Stimulated activated memory B cell treated with anti-CD40 and anti-IgM and Interleukin-4, amounts not matched to agents 10 μg/mL and 1 μg/mL and 100 μg/mL, for 72 hours (primary cell): ENCODE measurements at places on chromosomes 5 and 9.

- ATAC-seq, result no peak
Observed at GRCh38 chr5:106874531-106874930, 796.2 kb downstream of the EFNA5 start.

GRCh38 chr9:10208691-10209069 is 404.1 kb downstream of the PTPRD start:
- no peak for ATAC-seq

- no peak for ATAC-seq
Observed at GRCh38 chr9:92970467-92970923, 23.2 kb downstream of the FGD3 start.

DNA sequence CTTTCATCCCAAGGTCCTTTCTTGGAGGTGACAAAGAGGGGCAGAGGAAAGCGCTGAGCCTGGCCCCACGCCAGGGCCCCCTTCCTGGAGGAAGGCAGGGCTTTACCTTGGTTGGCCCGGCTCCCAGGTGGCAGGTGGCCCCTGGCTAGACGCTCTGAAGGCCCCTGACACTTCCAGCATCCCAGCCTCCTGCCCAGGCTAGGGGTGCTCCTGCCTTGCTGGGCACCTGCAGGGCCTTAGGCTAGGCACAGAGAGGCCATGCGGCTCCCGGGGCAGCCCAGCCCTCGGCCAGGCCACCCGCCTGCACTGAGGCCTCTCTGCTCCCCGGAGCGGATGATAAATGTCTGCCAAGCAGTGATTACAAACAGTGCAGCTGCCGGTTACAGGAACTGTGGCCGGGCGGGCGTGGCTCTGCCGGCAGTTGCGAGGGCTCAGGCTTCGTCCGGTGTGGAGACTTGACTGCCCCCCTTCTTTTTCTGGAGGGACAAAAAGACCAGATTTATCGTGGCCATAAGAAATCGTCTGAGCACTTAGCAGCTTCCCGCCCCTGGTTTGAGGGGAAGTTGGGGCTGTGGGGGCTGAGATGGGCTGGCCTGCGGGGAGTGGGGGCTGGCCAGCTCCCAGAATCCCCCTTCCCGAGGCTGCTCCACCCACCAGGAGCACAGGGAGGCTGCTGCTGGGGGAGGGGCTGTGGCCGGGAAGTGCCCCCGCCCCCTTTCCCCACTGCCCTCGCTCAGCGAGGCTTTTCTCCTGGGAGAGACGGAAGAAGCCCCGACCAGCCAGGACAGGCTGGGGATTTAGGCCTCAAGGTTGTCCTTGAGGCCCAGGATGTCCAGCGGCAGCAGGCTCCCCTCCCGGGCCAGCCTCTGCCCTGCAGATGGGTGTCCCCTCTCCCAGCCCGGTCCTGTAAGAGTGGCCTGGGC is 31.6 kb upstream of the UBAC1 start:
- no peak for ATAC-seq

DNA sequence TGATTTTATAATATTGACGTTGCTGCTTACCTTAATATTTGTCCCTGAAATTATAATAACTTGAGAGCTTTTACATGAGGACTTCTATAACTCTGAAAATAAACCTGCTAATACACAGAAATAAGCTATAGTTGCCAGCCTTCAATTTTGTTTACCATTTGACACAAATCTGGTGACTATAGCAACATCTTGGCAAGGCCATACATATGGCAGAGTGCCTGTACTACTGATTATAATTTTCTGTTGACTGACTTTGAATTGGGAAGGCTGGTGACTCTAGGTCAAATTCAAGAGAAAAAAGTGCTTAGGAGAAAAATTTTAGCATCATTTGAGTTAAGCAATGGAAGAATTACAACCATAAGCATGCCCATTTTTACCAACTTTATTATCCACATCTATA is 581.4 kb upstream of the PTPRD start:
- no peak for ATAC-seq

GRCh38 chr9:86713970-86714369 is 233.3 kb downstream of the GAS1 start:
- ATAC-seq, result no peak

- no peak for ATAC-seq
Observed at GRCh38 chr9:87442451-87442850, 55.2 kb upstream of the DAPK1 start.

DNA sequence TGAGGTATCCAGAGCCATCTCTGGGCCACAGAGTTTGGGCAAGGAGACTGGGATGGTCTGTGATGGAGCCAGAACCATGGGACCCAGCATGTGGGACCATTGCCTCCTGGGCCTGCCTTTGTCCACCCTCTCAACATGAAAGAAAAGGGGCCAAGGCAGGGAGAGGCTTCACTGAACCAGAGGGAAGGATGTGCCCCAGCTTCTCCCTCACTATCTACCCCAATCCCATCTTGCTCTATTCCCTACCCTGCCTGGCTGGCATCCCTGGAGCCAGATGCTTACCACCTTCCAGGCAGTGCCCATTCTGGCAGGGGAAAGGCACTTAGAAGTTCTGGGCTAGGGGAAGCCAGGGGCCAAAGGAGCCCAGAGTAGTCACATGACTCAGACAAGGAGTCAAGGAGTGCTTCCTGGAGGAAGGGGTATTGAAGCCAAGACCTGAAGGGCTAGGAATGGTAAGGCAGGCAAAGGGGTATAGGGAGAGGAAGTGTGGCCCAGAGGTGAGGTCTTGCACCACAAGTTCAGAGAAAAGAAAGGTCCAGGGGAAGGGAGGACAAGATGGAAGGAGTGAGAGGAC is 9.8 kb downstream of the PDLIM4 start:
- no peak for ATAC-seq

DNA sequence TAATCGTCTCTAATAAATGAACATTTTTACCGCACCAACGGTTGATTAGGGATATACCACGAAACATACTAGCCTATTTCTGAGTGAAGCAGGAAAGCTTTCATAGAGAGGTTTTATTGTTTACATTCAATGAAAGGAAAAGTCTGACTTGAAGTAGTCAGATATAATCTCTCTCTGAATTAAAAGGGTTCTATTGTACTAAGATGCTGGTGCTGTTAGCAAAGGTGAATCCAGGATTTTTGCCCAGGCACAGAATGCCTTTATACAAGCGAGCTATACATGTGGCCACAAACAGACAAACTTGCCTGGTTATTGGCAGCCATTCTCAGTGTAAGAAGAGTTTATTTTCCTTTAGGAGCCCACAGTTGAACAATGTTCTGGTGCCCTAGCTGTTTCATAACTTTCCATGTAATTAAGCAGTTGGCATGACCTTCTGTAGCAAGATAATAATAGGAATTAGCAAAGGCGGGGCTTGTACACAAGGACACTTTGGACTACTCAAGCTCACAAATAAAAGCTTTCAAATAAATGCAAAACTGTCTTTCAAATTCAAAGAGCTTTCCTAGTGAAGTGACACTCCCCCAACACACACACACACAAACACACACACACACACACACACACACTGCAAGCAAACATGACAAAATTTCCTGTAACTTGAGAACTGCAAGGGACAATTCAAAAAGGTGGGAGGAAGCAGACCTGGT is 198.7 kb upstream of the MAP3K1 start:
- ATAC-seq, result no peak

DNA sequence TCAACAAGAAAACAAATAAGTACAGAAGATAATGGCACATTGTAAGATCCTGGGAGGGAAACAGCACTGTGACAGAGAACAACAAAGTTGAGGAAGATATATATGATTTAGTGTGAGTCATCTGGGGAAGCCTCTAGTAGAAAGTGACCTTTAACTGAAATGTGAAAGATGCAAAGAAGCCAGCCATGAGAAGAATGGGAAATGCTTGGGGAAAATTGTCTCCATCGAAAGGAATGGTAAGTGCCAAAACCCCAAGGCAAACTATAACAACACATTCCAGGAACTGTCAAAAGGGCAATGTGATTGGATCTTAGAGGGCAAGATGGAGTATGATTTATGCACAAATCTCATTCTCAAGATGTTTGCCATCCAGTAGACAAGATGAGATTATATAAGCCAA is 537.8 kb upstream of the BRINP1 start:
- no peak for ATAC-seq

- ATAC-seq, result peak; percentile 88
Observed at GRCh38 chr5:53469946-53470687, 10.3 kb upstream of the FST start.

GRCh38 chr5:72453246-72453775 is 53.9 kb downstream of the ZNF366 start:
- ATAC-seq, result no peak

DNA sequence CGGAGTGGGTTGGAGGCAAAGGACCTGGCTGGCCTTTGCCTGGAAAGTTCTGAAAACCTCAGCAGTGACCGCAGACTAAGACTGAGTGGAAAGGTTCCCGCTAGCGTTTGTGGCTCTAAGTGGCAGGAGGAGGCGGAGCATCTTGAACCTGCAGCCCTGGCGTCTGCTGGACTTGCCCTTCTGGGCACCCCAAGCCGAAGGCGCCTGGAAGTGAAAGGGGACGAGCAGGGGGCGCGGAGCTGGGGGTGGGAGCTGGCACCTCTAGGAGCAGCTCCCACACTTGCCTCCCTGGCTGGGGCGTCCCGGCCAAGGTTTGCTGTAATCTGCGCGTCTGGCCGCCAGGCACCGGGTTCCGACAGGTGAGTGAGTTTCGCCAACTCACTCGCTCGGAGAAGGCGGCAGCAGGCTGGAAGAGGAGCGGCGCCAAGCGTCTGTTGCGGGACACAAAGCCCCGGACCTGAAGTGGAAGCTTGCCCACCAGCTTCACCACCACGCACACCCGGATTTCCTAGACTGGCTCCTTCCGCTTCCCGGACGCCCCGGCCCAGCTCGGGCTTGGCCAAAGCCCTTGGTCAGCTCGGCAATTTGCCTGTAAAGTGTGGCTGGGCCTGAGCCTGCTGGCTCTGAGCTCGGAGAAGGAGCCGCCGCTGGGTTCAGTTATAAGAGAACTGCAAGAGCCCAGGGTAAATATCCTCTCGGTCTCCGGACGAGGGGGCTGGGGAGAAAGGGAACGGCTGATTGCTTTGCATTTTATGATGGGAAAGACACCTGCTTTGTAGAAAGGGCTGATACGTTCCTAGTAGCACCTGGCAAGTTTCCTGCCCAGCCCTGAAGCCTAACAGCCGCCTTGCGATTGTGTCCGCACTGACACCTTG is at the start of gene GNA14:
GNA14 (minus strand) TSS at position 89 of the 875 bp plus-strand sequence. CDS start 529 bp downstream, outside the sequence.
- peak; percentile 20 for ATAC-seq

GRCh38 chr9:18236336-18236735 is 237.6 kb upstream of the ADAMTSL1 start:
- ATAC-seq, result no peak

- no peak for ATAC-seq
Observed at GRCh38 chr9:94164806-94165549, 80.7 kb downstream of the PTPDC1 start.

DNA sequence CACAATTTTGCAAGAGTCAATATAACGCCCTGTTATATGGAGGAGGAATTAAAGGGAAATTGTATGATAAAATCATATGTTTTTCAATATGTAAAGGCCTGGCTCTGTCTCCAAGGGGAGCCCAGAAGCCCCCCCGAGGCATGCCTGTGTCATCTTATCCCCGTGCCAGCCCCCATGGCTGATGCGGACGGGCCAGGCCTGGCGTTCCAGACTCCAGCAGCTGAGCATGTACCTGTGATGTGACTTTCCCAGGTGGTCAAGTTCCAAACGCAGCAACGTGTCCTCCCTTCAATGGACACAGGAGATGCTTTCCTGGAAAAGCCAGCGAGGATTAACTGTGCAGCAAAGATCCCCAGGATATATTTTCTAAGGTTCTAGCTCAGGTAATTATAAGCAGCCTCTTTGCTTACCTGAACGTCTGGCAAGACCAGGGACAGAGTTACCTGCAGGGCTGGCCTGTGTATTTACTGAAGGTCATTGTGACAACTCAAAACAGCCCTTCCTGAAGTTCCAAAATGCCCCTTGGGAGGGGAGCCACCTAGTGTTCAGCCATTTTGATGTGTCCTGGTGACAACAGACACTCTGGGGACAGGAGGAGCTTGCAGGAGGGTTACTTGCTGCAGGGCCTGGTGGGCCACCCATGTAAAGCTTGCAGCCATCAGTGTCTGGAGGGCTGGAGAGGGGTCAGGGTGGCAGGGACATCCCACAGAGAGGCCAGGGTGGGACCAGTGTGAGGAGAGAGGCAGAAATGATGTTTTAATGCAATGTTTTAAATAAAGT is 53.3 kb upstream of the RNU6ATAC start:
- no peak for ATAC-seq

DNA sequence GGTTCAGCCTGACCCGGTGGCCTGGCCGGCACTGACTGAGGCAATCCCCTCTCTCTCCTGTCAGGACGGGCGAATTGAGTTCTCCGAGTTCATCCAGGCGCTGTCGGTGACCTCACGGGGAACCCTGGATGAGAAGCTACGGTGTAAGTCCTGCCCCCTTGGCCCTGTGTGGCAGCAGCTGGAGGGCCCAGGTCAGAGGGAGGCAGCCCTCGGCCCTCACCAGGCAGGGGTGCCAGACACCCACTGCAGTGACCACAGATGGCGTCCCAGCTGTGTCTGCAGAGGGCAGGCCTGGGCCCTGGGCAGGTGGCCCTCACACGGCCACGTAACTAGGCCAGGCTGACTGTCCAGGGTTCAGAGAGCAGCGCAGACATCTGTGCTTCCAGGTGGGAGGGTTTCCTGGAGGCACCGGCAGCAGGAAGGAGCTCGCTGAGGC is 45.9 kb upstream of the HMCN2 start:
- ATAC-seq, result peak; percentile 17

DNA sequence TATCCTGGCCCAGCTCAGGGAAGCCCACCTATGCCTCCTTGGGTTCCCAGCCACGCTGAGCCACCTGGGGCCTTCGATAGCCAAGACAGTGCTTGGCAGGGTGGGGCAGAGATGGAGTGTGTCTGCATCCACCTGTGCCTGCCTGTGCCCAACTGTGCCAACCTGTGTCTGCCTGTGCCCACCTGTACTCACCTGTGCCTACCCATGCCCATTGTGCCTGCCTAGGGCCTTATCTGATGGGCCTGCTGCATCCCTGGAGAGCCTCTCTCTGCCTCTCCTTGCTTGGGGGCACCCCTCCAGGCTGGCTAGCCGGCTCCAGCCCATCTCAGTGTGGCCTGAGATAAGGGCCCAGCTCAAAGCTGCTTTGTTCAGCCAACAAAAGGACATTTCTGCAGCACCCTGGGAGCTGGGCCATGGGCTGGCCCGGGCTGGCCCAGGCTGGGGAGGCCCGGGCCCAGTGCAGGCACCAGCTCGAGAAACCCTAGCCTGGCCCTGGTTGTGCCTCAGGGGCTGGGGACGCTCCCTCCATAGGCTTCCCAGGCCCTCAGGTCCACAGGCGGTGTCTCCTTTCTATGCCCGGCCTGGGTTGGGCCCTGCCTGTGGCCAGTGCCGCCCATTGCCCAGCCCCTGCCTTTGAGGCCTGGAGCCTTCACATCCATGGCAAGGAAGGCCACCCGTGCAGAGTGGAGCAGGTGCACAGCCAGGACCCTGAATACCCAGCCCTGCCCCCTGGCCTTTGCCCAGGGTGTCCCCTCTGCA is 37.3 kb upstream of the NOTCH1 start:
- no peak for ATAC-seq

DNA sequence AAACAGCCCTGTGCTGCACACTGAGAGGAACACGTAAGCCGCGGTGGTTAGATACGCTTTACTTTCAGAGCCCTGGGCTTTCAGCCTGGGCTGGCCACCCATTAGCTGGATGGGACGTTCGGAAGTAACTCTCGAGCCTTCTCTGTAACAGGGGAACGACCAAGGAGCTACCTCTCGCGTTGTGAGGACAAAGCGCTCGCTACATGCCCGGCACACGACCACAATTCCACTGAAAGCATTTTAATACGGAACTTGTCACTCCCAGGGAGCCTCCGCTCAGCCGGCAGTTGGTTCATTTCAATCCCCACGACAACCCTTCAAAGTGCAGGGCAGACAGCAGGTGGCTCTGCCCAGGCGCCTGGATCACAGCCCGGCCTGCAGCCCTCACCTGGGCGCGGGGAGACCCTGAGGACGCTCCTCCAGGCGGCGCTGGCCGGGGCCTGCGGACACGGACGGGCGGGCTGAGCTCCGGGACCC is 368 bp downstream of the SURF1 start:
- ATAC-seq, result peak; percentile 49
